ENCODE measurements at places on chromosomes 2 and 18.

DNA sequence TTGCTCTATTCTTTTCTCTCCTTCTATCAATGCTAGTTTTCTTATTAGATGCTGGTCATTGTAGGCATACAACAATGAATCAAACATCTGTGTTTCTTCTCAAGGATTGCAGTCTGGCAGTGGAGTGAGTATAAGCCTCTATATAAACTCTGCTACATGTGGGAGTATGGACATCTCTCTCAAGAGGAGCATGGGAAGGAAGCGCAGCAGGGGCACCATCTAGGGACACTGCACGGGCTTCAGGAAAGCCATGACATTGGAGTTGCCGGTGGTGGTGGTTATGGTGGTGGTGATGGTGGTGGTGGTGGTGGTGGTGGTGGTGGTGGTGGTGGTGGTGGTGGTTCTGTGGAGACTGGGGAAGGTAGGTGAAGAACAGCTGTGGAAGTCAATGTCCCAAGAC, 462.6 kb downstream of the RNF144A start:
- DNase-seq: no peak

DNA sequence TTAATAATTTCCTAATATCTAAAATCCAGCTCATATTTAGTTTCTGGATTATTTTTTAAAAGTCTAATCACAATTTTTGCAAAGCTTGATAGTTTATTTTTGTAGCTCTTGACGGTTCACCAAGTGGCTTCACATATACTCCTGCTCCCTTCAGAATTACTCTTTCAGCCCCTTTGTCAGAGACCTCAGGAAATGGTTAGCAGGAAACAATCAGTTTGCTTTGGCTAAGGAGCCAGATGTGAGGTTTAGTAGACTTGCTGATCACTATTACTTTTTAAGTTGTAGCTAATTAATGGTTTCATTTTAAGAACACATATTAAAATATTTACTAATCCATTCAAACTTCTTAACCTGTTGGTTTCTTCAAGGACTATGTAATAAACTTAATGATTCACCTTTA, 2.3 kb downstream of the RBBP8 start:
- no peak for DNase-seq

DNA sequence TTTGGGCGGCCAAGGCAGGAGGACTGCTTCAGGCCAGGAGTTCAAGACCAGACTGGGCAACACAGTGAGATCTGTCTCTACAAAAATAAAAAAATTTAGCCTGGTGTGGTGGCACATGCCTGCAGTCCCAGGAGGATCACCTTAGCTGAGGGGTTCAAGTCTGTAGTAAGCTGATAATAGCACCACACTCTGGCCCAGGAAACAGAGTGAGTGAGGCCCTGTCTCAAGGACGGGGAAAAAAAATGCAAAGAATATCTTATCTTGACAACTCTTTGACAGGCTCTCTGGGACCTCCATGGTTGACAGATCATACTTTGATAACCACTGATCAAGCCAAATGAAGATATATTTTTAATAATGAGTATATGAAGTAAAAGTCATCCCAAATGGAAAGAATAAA, 22.7 kb downstream of the USP34 start:
- no peak for DNase-seq

DNA sequence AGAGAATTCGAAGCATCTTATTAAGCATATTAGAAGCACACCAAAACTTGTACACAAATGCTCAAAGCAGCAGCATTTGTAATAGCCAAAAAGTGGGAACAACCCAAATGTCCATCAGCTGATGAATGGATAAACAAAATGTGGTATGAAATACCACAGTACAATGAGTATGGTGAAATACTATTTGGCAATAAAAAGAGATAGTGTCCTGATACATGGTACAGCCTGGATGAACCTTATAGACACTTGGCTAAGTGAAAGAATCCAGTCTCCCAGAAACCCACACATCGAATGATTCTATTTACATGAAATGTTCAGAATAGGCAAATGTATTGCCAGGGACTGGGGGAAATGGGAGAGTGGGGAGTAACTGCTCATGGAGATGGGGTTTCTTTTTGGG, 3.0 kb downstream of the SPATA3 start:
- DNase-seq: no peak

- no peak for DNase-seq
Measured at GRCh38 chr2:146908776-146909175, 936.1 kb upstream of the ACVR2A start.

- no peak for DNase-seq
Measured at GRCh38 chr2:62971936-62972335, 78.7 kb upstream of the OTX1 start.

DNA sequence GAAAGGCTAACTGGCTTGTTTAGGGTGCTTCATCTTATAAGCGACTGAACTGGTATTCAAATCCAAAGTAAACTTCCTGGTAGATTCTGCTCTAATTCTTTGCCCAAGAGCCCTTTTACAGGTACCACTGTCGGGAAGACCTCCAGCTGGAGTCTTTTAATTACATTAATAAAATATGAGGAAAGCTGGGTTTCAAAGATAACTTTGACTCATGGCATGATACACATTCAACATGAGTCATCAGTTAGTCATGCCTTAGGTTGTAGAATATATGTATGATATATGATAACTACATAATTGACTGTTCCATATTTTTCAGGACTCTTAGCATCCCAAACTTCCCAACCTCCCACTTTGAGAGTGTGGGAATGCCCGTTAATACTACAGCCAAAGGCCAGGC, 32.3 kb downstream of the ZCCHC2 start:
- peak; percentile 60 for DNase-seq

DNA sequence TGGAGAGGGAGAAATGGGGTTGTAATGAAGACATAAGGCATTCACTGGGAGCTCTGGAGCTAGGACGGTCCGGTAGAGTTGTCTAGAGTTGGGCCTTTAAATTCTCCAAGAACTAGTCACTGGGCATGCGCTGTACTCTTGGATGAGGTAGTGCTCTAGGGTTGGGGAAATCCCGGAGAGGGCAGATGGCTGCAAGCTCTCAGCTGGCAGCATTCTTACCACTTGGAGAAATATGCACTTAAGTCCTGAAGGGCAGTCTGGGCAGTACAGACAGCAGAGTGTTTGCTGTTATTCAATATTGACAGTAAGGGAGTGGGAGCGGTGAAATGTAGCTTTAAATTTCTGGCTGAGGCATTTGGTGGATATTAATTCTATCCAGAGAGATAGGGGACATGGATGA, 214.6 kb downstream of the RDH14 start:
- DNase-seq: no peak

GRCh38 chr2:30301551-30301950, 70.2 kb downstream of the LBH start:
- no peak for DNase-seq

DNA sequence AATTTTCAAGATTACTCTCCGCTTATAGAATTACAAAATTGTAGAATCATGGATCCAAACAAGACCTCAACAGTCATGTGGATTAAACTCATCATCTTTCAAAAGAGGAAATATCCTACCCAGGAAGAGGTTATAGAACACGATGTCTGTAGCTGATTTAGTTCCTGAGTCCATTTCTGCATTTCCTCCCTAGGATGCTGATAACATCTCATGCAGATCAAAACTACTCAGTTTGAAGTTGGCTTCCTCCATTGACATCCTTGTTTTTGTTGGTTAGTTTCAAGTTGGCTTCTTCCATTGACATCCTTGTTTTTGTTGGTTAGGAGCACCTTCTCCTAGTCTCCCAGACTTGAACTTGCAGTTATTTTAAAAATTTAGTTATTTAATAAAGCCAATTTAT, 147.5 kb downstream of the PARD3B start:
- no peak for DNase-seq

DNA sequence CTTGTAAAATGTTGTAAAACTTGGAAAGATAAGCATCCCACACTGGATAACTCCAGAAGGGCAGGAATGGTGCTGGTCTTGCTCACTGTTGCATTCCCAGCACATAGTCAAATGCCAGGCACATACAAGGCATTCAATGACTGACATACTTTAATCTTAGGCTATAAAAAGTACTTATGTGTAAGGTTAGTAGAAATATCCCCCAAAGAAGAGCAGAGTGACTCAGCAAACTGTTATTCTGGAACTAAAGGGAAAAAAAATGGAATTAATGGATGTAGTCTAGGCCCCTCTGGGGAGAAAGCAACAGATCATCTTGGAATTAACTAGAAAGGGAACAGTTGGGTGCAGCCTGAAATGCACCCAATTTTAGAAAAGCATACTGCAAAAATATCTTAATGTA, 9.0 kb downstream of the ZBTB14 start:
- peak; percentile 16 for DNase-seq

DNA sequence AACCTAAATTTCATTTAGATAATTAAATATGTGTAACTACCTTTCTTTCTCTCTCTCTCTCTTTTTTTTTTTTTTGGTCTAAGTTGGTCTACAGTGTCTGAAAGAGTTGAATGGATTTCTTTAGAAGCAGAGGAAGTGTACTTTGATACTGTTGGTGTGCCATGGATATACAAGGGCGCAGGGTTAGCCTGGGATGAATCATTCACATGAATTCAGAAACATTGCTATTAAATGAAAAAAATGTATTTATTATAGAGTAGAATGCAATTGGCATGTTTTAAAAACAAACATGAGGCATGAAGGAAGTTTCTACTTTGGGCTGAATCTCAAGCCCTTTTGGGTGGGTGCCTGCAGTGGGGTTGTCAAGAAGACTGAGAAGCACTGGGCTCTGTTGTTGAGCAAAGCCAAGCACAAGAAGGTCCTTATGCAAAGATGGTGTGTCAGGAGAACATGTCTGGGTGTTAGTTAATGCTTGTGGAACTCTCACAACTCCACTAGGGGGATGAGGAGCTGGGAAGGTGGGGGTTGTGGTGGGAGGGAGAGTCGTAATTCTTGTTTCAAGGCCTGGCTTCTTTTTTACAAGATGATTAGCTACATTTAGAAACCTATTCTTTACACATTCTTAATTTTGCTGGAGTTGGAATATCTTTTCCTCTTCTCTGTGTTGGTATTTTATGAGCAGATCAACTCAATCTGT, 57.9 kb downstream of the LYPD6 start:
- DNase-seq: no peak

DNA sequence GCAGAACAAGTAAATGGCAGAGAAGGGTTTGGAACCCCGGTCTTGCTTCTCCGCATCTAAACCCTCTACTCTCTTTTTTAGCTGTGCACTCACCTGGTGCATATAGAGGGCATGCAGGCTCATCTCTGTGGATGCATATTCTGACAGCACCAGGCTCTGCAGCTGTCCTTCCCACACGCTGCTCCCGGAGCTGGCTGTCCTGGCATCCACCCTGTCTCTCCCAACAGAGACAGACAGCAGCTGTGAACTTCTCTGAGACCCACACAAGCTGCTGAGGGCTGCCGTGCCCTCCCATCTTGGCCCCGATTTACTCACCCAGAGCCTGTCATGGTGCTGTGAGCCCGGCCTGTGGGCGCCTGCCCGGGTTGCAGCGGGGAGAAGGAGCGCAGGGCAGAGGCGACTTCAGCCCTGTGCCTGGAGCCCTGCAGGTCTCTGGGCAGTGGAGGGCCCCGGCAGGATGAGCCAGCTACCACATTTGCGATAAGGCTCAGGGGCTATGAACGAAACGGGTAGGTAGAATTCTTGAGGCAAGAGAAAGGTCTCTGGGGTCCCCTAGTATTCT, 3.3 kb upstream of the ABCB6 start:
- DNase-seq: no peak

GRCh38 chr2:146246736-146247523, 1597.9 kb upstream of the ACVR2A start:
- DNase-seq: peak; percentile 45

GRCh38 chr2:65355186-65355831, 77.1 kb downstream of the SPRED2 start:
- peak; percentile 45 for DNase-seq

DNA sequence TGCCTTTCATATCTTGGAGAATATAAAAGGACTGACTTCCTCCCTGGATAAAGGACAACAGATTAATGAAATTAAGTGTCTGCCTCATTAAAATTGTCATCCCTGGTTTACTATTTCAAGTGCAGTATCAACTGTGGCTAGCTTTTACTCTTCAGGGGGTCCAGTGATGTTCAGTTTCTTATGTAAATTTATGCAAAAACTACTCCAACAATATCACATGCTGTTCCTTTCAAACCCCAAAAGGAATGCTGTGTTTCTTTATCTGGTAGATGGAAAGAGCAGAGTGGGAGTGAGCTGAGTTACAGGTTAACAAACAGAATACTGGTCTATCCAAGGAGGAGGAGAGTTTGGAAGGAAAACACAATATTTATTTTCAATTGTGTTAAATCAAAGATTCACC, 283.7 kb upstream of the VWC2L start:
- no peak for DNase-seq

- no peak for DNase-seq
Measured at GRCh38 chr2:193935114-193935513, 1721.9 kb upstream of the SLC39A10 start.

- DNase-seq: no peak
Measured at GRCh38 chr2:216678813-216679657, 16.3 kb downstream of the IGFBP5 start.

DNA sequence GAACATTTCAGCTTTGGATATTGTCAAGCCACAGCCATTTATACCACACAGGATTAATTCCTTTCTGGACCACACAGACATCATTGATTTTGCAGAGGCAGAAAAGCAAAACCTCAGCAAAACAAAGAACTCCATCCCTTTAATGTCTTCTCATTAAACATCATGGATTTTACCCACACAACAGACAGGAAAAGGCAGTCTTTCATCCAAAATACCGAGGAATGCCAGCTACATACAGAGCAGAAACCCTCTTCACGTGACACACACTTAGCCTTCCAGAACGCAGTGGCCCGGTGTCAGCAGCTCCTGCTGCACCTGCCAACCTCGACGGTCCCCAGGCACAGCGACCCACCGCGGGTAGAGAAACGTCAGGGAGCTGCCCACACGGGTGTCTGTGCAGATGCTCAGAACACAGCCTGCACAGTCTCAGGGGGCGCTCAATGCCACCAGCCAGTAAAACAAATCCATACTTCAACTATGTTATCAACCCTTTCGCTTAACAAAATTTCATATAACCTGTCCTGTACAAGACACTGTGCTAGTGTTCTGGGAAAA, 304.5 kb downstream of the EIPR1 start:
- DNase-seq: no peak

- no peak for DNase-seq
Measured at GRCh38 chr2:240595381-240596079, 9.0 kb downstream of the CAPN10 start.

DNA sequence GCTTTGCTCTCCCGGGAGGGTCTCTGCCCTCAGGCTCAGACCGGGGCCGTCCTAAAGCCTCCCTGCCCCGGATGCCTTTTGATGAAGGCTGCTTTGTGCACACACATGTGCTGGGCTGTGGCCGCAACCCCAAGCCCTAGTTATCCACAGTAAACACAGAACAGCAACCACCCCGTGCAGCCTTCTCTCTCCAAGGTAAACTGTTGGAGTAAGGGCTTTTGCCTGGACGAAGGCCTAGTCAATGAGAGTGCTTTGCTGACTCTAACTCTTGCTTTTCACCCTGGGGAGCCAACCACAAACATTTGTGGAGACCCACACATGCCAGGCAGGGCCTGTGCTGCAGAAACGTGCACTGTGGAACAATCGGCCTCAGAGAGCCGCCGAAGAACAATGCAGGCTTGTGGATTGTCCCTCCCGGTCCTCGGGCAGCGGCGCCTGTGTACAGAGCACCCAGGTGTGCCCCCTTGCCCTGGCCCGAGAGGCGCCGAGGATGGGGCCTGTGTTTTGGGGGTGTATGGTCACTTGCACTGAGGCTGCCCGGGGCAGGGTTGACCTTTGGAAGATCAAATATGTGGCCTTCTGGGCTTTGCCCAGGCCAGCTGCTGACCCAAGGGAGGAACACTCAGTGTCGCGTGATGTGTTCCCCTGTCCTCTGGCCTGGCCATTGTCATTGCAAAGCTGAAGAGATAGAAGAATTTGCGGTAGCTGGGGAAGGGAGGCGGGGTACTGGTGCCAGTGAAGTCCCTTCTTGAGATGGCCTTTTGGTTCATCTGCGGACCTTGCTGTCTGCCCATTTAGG, 37.0 kb downstream of the CTIF start:
- peak; percentile 41 for DNase-seq
